Pons (tissue), 1 donor: ENCODE measurements at places on chromosomes 2 and 18.

- DNase-seq, result no peak
Measured at GRCh38 chr2:165601065-165601830, 131.8 kb downstream of the CSRNP3 start.

DNA sequence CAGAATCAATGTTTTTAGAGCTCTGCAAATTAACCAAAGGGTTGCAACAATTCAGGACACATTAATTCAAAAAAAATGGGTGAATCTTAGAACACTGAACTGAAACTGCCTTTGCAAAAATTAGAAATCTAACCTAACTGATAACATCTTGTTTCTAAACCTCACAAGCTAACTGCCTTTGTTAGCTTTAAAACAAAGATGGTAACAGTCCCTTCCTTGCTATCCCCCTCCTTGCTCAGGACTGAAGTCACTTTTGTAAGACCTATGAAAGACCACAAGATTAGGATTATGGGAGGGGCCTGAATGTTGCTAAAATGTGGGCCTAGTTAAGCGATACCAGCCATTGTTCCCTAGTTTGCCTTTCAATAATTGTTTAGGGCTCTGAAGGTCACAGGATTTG, 44.9 kb upstream of the LONRF2 start:
- no peak for DNase-seq

GRCh38 chr2:28173377-28173776, 219.3 kb upstream of the FOSL2 start:
- no peak for DNase-seq

- DNase-seq, result no peak
Measured at GRCh38 chr2:239261796-239262483, 138.9 kb downstream of the HDAC4 start.

DNA sequence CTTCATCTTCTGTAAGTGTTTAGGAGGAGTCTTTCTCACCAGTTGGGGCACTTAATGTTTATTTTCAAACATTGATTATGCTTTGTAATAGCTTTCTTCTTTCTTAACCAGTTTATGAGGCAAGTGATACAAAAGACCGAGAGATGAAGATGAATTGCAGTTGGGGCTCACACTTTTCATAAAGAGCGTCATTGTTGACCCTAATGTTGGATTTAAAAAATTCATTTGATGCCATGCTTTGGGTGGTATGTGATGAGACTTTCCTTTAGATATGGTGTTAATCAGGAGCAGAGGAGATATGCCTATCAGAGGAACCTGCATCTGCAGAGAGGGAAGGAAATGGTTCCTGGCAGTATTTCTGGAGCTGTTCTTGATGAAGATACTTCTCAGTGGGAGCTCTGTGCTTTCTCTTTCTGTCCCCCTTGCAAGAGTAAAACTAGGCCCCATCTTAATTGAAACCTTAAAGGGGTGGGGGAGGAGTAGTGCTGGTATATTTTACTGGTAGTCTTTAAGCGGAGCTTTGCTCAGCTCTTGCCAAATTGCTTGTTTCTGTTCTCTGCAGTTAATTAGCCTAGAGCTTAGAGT, 2.3 kb downstream of the EML4 start:
- peak; percentile 21 for DNase-seq

DNA sequence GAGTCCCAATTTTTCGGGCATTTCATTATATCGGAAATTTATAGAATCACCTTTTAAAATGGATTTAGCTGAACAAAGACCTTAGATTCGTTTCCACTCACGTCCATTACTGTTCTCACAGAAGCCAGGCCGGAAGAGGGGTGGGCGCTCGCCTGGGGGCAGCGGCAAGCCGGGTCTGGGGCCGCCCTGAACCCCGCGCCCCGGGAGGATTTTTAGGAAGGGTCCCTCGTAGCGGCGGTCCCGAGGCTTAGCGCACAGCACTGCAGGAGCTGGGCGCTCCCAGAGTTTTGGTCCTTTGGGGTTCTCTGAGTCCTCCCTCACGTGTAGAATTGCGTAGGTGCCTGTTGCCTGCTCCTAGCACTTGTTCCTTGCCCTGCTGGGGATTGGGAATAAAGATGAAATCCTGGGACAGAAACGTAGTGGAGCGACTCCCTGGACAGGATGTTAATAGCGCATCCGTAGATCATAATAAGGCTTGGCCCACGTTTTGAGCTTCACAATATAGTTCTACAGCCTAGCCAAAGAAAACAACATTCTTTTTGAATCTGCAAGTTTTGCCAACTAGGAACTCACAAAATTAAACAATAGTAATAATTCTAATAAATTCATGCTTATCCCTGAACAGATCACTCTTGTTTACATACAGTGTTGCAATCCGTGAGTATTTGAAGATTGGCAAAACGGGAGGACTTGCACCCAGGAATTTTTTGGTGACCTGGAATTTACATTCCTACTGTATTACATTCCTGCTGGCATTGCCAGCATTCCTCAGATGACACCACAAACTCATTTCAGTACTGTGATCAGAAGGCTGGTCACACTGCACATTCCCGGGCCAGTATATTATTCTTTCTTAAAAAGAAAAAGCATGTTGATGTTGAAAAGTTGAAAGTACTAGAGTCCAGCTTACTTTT, 875 bp downstream of the C18orf63 start:
- no peak for DNase-seq

GRCh38 chr18:31587529-31587928, 4.1 kb upstream of the TTR start:
- no peak for DNase-seq

DNA sequence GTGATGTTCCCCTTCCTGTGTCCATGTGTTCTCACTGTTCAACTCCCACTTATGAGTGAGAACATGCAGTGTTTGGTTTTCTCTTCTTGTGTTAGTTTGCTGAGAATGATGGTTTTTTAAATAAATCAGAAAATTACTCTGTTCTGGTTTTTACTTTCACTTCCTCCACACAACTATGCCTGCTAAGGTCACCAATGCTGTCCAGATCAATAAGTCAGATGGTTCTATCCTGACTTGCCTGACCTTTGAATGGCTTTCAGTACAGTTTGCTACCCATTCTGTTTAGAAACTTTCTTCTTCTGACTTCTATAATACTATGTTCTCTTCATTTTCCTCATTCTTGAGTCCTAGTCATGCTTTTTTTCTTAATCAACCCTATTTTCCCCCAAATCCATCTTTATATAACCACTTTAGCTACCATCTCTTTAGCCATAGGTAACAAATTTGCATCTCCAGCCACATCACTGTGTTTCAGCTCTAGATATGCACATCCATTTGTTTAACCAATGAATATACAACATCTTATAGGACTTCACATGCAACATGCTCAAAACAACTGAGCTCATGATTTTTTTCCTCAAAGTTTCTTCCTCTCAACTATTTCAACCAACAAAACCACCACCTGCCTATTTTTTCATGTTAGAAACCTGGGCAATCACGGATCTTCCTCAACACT, 58.8 kb upstream of the SLC38A11 start:
- DNase-seq, result no peak

- DNase-seq, result no peak
Measured at GRCh38 chr2:47501374-47502200, 98.6 kb downstream of the MSH2 start.

GRCh38 chr2:193332941-193333340, 1138.2 kb upstream of the TMEFF2 start:
- DNase-seq, result no peak

- no peak for DNase-seq
Measured at GRCh38 chr18:79546781-79547272, 132.8 kb upstream of the CTDP1 start.

DNA sequence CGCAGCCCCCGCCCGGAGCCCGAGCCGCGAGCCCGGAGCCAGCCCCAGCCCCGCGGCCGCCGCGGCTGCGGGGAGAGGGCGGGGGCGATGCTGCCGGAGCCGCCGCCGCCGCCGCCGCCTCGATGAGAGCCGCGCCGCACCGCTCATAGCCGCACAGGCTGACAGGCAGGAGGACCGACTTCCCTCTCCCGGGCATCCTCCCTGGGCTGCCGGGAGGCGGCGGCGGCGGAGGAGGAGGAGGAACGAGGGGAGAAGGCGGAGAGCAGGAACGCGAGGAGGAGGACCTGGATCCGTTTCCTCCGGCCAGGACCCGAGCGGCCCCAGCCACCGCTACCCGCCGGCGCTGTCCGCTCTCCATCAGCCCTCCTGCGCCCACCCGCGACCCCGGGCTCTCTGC, 370 bp downstream of the KLHL29 start:
- DNase-seq, result no peak

DNA sequence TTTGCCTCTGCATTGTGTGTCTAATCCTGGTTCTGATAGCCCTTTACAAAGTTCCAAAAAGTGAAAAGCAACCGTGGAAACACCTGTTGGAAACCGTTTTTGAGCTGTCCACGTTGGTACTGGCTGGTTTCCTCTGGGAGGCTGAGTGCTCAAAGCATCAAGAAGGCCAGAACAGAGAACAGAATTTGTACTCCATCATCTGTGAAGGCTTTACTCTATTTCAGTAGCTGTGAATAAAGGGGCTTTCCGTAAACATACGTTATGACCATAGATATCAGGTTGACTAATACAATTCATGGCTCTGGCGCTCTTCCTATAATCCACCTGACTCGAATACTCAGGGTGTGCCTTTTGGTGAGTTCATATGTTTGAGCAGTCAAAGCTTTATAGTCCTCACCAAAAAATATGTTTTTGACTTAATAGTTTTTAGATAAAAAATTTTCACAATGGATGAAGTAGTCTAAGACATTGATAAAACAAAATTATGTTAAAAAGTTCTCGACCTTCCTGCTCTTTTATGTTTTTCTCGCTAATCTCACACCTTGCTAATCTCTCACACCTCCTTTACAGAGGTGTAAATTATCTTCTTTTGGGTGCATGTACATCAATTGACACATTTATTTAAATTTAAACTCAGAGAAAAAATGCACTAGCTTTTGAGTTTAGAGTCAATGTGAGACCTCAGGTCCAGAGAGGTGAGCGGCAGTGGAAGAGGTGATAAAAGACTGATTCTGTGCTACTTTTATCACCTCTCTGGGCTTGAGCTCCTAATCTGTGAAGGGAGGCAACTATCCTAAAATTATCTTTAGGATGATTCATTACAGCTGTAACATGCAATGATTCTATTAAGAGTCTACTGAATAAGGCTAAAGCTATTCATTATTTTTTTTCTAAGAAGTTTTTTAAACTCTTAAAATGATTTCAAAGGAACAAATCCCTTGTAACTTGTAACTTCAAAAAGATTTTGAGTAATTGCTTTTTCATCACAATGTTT, 65.3 kb downstream of the CXCR4 start:
- no peak for DNase-seq

- no peak for DNase-seq
Measured at GRCh38 chr2:225006730-225007129, 35.5 kb downstream of the DOCK10 start.

DNA sequence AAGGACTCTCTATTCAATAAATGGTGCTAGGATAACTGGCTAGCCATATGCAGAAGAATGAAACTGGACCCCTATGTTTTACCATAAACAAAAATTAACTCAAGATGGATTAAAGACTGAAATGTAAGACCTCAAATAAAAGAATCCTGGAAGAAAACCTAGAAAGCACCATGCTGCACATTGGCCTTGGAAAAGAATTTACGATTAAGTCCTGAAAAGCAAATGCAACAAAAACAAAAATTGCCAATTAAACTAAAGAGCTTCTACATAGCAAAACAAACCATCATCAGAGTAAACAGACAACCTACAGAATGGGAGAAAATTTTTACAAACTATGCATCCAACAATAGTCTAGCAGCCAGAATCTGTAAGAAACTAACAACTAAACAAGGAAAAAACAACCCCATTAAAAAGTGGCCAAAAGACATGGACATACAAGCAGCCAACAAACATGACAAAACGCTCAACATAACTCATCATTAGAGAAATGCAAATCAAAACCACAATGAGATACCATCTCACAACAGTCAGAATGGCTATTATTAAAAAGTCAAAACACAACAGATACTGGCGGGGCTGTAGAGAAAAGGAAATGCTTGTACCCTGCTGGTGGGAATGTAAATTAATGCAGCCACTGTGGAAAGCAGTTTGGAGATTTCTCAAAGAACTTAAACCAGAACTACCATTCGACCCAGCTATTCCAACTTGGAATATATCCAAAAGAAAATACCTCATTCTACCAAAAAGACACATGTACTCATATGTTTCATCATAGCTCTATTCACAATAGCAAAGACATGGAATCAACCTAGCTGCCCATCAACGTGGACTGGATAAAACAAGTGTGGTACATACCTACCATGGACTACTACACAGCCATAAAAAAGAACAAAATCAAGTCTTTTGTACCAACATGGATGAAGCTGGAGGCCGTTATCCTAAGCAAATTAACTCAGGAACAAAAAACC, 30.6 kb downstream of the SEPTIN10 start:
- no peak for DNase-seq

DNA sequence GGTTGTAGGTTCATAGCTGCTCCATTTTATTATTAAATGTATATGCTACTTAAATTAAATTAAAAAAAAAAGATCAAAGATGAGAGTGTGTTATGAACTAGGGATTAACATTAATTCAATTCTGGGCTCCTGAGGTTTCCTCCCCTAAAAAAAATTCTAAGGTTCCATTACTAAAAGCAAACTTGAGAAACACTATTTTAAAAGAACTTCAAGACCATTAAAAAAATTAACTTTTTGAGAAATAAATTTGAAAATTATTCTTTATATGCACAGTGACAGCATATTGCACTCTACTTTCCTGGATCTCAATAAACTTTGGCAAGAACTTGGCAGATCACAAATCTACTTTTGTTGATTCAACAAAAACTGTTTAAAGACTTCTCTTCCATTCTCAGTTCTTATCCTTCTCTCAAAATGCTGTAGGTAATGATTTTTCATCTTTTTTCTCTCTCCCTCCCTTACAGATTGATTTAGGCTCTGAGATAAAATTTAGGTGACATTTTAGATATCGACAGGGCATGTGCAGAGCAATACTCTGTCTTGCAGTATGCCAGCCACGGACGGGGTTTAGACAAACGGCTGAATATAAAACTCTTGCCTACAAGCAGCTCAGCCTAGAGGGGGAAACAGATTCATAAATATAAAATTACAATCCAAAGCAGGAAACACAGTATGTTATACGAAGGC, 592 bp upstream of the MARS2 start:
- DNase-seq, result peak; percentile 84
